ENCODE measurements at places on chromosomes 7 and 10.

DNA sequence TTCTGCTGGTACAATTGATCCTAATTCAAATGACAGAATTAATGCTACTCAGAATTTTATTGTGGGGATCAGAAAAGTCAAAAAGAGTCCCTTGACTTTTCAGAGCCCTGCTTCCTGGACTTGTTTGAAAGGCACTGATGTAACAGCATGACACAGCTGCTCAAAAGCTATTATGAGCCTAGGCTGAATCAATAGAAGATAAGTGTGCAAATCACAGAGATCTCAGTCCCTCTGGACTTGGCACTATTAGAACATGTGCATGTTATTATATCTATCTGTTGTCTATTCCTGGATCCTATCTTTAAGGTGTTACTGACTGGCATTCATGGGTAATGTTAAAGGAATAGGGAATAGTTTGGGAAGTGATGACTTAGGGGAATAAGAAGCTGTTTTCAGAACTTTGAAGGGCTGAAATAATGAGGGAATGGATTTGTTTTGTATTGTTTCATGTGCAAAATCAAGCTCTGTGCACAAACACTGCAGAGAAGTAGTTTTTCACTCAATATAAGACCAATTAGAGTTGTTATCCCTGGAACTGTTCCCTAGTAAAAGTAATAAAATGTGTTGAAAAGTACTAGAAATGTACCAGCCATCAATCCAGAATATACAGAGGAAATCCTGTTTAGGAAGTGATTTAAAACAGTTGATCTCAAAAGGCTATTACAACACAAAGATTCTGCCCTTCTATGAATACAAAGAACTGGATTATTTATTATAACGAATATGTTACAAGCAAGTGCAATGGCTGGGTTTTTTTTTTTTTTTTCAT is 814.9 kb upstream of the C7orf33 start:
- DNase-seq, result no peak

- DNase-seq, result no peak
These were observed 23.4 kb downstream of the PCBD1 start for GRCh38 chr10:70864935-70865334.

DNA sequence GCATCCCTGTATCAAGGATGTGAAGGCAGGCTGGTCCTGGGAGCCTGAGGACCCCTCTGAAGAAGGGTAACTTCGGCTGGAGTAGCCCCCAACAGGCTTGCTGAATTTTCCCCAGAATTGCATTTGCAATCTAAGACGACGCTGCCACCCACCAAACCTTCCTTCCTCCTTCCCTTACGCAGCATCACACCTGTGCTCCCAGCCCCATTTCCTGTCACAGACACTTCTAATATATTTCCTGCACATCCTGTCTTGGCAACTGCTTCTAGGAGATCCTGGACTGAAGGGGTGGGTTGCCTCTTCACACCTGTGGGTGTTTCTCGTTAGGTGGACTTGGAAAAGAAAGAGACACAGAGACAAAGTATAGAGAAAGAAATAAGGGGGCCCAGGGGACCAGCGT is 9.4 kb upstream of the PGAM1 start:
- DNase-seq, result no peak

- DNase-seq, result no peak
These were observed 17.5 kb downstream of the PRF1 start for GRCh38 chr10:70584909-70585544.

DNA sequence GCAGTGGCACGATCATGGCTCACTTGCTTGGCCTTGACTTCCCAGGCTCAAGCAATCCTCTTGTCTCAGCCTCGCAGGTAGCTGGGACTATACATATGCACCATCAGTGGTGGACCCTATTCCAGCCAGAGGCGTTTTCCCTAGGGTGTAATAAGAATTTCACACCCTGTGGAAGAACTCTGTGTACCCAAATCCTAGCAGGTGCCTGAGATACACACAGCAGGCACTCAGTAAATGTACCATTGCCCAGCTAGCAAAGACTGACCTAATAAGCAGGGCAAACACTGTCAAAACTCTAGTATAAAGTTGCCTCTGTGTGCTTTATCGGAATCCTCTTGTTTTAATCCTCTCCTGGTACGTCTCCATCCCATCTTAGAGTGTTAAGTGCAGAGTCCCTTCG is 33.7 kb upstream of the BHLHA15 start:
- DNase-seq, result no peak

DNA sequence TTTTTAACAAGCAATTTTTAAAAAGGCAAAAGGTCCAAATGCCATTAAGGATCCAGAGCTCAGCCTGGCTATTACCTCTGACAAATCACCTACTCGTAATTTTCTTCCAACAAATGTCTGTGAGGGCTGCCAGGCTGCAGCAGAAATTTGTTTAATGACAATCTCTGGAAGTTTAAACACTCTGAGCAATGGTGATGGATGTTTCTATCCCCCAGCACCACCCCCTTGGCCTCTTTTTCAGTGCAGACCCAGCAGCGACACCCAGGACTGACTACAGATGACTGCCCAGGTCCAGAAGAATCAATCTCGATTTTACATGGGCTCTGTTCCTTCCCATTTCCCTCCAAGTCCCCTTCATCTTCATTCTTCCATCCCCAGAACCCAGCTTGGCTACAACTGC is 201.4 kb upstream of the AOAH start:
- DNase-seq, result no peak

DNA sequence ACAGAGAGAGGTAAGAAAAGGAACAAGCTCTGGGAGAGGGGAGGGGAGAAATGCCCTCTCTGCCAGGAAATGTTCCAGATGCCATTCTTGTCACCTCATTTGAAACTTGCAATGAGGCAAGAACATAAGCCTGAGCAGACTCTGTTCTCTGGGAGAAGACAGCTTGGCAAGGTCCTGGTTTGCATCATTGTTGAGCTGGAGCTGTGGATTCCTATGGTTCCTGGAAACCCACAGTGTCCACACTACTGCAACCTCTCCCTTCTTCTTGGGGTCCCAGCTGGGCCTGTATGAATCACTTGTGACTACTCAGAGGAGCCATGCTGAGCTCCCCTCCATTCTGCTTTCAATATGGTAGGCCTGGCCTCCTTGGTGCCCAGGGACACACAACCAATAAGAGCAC is 60.8 kb upstream of the HECTD2 start:
- peak; percentile 96 for DNase-seq

DNA sequence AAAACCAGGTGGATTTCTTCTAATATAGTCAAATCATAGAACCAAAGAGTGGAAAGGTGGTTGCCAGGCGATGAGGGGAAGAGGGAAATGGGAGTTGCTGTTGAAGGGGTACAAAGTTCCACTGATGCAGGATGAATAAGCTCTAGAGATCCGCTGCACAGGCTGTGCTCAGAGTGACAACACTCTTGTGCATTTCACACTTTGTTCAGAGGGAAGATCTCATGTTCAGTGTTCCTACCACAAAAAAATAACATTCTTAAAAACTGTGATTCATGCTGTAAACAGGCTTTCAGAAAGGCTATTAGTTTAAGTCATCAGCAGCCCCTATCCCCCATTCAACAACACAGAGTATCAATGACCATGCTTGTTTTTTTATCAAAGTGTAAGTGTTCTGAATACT is 213.8 kb downstream of the COBL start:
- peak; percentile 35 for DNase-seq

GRCh38 chr7:84647797-84648757 is 453.5 kb upstream of the SEMA3A start:
- DNase-seq, result peak; percentile 94

- DNase-seq, result peak; percentile 88
These were observed 308.4 kb downstream of the BICC1 start for GRCh38 chr10:58820861-58821751.

DNA sequence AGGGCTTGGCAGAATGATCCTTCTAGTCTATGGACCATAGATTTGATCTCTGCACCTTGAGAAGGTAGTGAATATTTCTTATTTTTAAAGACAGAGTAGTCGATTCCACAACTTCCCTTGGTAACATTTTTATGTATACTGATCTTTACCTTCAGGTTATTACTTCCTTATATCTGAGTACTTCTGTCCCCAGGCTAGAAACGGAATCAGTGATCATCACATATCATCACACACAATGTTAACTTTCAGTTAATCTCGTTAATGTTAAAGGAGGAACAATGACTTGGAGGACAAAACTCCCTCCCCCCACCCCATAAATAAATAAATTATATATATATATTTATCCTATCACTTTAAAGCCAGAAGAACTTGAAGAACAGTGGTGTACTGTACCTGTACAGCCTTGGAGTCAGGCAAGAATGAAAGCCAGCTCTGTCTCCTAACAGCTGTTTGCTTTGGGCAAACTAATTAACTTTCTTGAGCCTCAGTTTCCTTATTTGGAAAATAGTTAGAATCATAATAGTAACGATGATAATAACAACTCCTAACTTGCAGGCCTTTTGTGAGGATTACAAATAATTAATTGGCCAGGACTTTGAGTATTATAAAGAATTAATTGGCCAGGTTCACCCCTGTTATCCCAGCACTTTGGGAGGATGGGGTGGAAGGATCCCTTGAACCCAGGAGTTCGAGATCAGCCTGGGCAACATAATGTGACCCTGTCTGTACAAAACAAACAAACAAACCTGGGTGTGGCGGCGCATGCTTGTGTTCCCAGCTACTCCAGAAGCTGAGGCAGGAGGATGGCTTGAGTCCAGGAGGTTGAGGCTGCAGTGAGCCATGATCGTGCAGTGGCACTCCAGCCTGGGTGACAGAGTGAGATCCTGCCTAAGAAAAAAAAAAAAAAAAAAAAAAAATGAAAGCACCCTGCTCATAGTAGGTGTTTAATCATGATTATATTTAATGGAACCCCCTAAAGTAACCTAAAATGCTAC is 63.5 kb downstream of the SAMD9 start:
- no peak for DNase-seq

GRCh38 chr7:147412109-147412508 is 1178.5 kb upstream of the C7orf33 start:
- DNase-seq, result no peak

DNA sequence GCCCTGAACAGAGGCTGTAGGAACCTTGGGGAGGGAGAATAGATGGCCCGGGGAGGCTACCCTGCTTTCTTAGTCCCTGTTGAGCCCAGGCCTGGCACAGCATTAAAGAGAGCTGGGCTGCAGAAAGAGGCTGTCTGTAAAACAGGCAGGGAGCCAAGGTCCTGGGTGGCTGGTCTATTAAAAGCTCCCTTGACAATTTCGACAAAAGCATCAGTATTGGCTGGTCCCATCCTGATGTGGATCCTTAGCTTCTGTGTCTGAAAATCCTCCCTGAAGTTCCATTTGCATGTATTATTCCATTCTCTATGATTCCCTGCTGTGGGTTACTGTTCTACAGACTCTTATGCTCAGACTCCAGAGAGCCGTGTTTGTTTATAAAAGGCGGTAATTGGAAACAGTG is 158.5 kb downstream of the GALNT17 start:
- no peak for DNase-seq

DNA sequence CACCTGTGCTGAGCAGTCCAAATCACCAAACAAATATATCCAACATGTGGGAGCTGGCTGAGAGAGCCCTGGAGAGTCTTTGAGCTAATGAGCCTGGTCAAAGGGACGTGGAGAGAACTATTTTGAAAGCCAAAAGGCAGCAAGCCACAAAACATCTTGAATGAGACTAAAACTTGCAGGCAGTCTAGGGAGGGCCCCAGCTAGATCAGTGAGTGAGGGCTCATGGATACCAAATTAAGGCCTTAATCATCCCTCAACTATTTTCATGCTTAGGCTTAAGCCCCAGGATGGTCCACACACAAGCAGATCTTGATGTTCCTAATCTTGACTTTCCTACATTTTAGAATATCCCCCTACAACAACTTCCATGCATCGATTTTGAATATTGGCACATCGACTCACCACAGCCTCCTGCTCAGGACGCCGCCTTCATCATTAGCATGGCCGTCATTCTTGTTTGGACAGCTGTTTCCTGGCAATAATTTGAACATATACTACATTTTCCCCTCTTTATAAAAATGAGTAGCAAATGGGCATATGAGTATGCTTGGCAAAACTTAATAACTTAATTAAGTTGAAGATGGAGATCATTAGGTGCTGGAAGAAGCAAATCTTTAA is 86.9 kb upstream of the ADAM12 start:
- DNase-seq, result no peak

DNA sequence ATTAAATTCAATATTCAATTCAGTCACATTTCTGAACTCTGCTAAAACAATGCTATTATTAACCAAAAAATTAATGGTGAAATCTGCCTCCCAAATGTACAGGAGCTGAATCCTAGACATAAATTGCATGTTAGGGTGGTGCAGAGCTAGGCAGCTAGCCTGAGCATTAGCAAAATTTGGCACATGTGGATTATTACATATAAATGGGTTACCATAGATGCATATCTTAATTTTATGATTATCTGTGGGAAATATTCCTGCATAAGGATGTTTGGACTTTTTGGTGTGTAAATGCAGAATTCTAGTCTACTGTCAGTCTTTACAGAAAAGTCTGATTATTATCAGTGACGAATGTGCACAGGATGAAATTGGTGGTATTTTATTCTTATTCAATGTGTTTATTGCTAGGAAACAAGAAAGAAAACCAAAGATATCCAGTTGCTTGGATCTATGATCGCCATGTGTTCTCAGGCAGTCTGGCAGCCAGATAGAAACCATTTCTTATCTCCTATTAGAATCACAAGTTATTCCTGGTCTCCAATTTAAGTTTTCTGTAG is 150.7 kb downstream of the POU6F2 start:
- DNase-seq, result no peak

DNA sequence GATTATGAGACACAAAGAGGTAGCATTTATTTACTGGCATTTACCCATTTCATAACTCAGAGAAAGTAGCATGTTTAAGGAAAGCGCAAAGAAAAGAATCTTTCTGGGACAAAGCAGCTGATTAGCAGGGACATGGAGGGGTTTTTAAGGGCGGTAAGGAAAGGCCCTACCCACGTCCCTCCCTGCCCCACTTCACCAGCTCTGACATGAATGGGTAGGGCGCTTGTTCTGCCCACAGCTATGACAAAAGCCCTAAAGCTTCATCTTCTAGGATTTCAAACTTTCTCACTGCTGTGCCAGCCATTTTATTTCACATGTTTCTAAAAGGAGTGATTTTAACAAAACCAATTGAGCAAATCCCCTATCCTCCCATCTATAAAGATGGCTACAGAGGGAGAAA is 406.9 kb upstream of the KLF6 start:
- no peak for DNase-seq

DNA sequence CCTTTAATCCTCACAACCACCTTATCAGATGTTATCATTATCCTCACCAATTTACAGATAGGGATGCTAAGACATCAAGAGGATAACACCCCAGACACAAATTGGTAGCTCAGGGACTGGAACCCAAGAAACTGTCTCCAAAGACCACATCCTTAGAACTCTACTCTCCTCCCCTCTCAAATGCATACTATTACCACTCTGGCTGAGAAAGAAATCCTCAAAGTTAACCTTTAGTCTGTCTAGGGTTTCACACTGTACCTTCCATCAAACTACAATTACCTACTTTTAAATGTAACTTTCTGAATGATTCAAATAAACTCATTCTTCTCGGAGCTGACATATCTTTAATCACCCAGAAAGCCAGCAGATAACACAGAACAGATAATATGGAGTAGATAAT is 6.6 kb downstream of the EZH2 start:
- DNase-seq, result no peak

GRCh38 chr10:13475124-13475523 is 53.7 kb downstream of the BEND7 start:
- DNase-seq, result no peak
